ENCODE measurements at places on chromosomes 7 and 10.

DNA sequence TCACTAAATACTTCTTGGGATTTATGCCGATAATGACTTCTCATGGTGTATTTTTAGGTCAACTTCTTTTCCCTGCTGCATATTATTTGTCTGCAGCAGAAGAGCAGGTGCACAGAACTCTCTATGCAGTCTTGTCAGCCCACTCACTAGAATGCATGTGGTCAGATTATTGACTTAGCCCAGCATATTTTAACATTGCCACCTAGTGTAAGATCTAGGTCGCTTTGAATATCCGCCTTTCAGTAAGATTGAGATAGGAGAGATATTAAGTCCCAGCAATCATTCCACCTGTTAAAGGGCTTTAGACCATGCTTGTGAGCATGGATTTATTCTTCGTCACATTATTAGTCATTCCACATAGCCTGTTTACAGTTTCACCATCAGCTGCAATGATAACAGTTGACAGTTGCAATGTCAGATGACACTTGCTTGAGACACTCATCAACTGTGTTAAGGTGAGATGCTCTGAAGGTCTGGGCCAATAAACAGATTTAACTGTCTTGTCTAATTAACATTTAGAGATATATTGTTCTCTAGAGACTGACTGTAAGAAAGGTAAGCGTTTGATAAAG lies 491.7 kb downstream of the ARL4A start:
- DNase-seq, result no peak

DNA sequence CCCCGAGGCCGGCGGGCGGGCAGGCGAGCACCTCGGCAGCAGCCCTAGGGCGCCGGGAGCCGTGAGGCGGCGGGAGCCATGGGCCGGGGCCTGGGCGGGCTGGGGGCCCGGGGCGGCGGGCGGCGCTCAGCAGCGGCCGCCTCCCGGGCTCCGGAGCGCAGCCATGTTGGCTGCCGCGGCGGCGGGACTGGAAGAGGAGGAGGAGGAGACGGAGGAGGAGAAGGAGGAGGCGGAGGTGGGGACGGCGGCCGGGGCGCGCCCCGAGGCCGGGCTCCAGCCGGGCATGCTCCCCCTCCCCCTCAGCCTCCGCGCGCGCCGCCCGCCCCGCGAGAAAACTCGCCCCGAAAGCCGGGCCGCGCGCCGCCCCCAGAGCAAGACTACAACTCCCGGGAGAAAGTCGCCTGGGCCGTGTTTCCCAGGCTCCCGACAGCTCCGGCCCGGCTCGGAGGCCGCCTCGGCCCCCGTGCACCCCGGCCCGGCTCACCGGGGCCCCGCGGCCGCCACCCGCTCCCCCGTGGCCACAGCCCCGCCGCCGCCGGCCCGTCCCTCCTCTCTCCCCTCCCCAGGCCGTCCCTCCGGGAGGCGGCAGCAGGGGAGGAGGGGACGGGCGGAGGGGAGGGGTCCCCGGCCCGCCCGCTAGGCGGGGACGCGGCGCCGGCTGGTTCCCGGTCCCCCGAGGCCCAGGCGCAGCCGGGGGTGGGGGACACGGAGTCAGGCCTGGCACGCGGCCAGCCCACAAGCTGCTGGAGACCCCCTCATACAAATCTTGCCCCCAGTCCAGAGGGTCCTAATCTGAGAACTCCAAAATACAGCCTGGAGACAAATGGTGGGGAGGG lies at the start of gene DLG5:
DLG5 (minus strand) TSS at position 190 of the 836 bp plus-strand sequence. CDS start 235 bp downstream, outside the sequence.
- peak; percentile 47 for DNase-seq

DNA sequence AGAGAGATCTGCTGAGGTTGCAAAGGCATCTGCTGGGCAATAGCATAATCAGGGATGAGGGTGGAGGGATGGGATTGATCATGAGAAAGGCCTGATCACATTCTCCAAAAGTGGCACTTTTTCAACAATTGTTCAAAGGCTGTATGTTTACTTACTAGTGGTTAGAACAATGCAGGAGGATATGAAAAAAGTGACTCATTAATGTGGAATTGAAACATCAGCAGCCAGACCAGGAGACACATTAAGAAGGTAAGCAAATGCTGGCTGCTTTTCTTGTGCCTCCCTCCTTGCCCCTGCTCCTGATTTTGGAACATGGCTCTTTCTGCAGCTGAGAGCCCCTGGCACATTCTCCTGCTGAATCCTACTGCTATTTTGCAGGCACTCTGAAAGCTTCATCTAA lies 63.5 kb downstream of the FAM204A start:
- DNase-seq, result no peak

DNA sequence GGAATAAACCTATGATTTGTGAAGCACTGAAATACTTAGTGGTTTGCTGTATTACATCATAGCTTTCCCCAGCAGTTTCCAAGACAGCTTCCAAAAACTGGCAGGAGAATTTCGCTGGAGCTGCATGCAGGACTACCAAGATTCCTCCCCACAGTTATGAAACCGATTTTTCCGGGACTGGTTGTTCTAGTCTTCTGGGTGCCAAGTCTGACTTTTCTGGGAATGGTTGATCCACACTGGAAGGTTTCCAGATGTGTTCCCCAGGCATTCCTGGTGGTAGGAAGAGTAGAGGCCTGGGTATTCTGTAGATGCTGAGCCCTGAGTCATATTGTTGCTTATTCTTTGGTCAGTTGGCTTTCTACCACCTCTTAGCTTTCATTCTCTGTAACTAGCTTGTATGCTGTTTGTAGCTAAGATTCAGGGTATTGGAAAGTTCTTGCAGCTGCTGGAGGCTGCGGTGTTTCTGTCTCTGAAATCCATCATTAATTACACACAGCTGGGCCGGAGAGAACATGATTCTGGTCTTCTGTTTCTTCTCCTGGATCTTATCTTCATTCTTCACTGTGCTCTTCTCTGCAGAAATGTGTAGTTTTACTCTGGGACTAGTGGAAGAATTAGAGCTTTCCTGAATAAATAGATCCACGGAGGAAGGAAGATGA lies 6.3 kb downstream of the ABCC2 start:
- no peak for DNase-seq

- peak; percentile 13 for DNase-seq
These were observed 65.8 kb upstream of the PRSS58 start for GRCh38 chr7:142323706-142324105.

DNA sequence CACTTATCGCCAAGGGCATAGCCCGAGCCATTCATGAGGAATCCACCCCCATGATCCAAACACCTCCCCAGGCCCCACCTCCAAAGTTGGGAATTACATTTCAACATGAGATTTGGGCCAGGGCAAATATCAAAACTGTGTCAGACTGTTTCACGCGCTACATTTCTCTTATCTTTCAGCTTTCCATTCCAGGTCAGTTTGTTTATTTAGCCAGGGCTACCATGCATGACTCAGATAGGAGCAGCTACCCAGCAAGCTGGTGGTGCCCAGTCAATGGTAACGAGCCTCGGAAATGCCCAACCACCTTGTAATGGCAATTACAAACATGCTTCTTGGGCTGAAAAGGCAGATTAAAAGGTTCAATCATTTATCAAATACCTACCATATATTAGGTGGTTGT lies 43.6 kb upstream of the BAMBI start:
- no peak for DNase-seq

DNA sequence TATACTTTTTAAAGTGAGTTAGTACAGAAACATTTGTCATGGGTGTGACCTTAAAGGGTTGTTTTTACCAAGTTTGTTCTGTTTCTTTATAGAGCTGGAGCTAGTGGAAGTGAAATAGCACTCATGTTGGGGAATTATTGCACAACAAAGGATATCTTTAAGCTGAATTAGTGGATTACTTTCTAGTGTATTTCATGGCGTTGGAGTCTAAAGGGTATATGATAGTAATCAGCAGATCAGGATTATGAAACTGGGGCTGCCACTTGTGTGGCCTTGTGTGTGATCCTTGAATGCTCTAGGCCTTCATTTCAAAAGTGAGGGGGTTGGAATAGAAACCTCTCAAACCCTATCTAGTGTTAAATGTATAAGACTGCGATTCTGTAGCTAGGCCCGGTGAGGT lies 123.6 kb downstream of the LYZL1 start:
- DNase-seq, result no peak

GRCh38 chr7:28124413-28124812 lies 56.2 kb downstream of the JAZF1 start:
- DNase-seq, result no peak

- DNase-seq, result no peak
These were observed 62.7 kb downstream of the ARID5B start for GRCh38 chr10:61964059-61964709.

DNA sequence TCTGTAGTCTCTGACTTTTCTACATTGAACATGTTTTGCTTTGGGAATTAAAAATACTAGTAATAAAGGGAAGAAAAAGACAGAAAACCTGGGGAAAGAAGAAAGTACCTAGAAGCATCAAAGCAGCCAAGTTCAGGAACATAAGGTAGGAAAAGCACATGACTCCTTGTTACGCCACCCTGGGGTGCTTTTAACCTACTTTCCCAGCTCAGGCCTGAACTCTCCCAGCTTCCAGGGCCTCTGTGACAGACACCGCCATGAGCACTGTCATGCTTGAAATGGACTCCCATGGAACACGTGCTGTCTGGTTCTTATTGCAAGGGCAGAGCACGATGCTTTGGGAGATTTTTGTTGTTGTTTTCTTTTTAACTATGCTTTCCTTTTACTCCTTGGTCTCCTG lies 11.4 kb downstream of the ACTR1A start:
- DNase-seq, result no peak

All from NCI-H460 (cell line).